Motor neuron (in vitro differentiated cells): ENCODE measurements at places on chromosomes 5 and 9.

DNA sequence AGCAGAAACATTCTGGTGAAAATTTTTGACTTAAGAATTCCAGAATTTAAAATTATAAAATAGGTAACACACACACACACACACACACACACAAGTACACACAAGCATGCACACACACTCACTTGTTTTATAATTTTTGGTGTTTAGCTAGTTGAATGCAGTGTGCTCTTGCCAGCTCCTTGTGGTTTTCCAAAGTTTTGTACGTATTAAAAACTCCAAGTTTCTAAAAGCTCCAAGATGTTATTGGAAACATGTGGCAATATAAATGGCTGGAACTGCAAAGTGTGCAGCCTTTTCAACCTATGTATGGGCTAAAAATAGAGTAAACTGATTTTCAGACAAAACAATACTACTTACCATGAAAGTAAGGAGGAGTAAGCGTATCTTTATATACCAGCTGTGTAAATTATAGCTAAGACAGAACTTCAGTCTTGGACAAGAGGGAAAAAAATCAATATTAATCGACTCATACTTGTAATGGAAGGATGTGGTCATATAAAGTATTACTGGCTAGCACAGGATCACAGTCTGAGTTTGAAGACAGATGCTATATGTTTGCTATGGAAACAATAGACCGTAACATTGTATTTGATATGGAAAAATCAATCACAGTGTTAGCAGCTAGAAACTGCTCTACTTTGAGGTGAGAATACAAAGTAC is 727.1 kb upstream of the GRAMD2B start:
- no peak for ATAC-seq

- no peak for ATAC-seq
These were observed 81.7 kb upstream of the SMC5 start for GRCh38 chr9:70177121-70177520.

- ATAC-seq, result no peak
These were observed 13.6 kb upstream of the COL27A1 start for GRCh38 chr9:114141553-114142402.

GRCh38 chr5:139513852-139514485 is 31.4 kb upstream of the STING1 start:
- ATAC-seq, result no peak

DNA sequence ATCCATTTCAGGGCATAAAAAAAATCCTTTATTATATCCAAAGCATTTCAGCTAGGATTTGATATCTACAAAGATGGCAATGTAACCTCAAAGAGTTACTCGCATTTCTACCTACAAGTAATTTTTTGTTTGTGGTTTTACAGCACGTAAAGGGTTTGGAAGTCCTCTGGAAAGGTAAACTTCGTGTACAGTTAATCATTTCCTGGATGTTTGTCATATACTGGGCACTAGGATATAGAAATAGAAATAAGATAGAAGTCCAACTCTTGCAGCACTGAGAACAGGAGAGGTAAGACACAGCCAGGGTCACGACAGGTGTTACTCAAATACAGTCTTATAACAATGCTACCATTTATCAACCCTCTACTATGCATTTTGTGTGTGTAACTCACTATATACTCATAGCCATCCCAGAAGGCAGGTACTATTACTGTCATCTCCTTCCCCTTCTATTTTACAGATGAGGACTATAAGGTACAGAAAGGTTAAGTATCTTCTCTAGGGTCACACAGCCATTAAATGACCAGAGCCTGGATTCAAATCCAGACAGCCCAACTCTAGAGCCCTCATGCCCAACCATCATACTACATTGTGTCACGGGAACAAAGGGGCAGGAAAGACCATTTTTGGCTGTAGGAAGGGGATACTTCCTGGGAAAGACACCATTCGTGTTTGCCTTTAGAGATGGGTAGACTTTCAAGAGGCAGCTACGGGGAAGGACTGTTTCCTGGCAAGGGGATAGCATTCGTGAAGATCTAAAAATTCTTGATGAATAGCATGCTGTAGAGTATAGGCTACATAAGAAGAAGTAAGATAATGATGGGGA is 19.0 kb downstream of the NDUFA8 start:
- no peak for ATAC-seq

- ATAC-seq, result no peak
These were observed 71.5 kb downstream of the IL6ST start for GRCh38 chr5:55923177-55923771.

GRCh38 chr5:98292496-98292895 is 481.0 kb upstream of the RGMB start:
- ATAC-seq, result no peak

DNA sequence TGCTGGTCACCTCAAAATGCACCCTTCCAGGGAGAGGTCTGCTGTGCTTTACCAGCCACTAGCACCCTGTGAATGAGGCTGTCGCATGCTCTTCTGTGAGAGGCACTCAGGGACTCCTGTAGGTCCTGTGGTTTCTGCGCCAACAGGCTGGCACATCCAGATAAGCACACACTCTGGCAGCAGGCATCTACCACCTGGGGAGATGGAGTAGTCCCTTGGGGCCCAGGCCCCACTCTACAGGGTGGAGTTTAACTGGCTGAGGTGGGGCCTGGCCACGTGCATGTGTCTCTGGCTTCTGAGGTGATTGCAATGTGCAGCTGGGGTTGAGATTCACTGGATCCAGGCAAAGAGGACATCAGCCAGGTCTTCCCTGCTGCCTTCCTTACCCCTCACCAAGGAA is 32.3 kb downstream of the TMEM174 start:
- ATAC-seq, result no peak
